SJCRH30 (cell line): ENCODE measurements at places on chromosomes 5 and 9. TPM values are rescaled to one million over a fixed set of nuclear protein-coding genes. Genes with fewer than 3 reads are reported as not detected.

Gene CKMT2
- not detected in 2 replicates for total RNA-seq

Gene LCN1
- not detected in 2 replicates for total RNA-seq

Gene SLC4A9
- not detected in 2 replicates for total RNA-seq

Gene SELENOP
- total RNA-seq = 195 and 221 TPM in 2 replicates

Gene TAS2R1
- not detected in 2 replicates for total RNA-seq

Gene CDX1
- total RNA-seq = not detected in 2 replicates

Gene MED27
- 45.3 and 50.7 TPM in 2 replicates for total RNA-seq

Gene SPINK7
- not detected in 2 replicates for total RNA-seq

Gene GRK6
- total RNA-seq = 45.1 and 48.4 TPM in 2 replicates

Gene UBE2B
- 49.4 and 53.3 TPM in 2 replicates for total RNA-seq

Gene ARSB
- 15.2 and 16.4 TPM in 2 replicates for total RNA-seq

Gene CBY3
- not detected in 2 replicates for total RNA-seq

Gene CCL27
- 0.76 TPM in 1 of 2 replicates, not detected in the other for total RNA-seq

Gene PRXL2C
- total RNA-seq = 12.2 and 12.5 TPM in 2 replicates

Gene VCAN
- 157 TPM in 2 replicates for total RNA-seq

Gene GNAQ
- 25.6 and 28.8 TPM in 2 replicates for total RNA-seq

Gene SPINK5
- 0.91 and 1.3 TPM in 2 replicates for total RNA-seq

Gene MRPL22
- 55.6 and 56.2 TPM in 2 replicates for total RNA-seq

Gene FRMD3
- 17.4 and 17.6 TPM in 2 replicates for total RNA-seq

Gene IL7R
- 0.14 TPM in 1 of 2 replicates, not detected in the other for total RNA-seq

Gene NUTM2G
- total RNA-seq = 0.42 TPM in 1 of 2 replicates, not detected in the other

Gene CLK4
- total RNA-seq = 24.3 and 28.3 TPM in 2 replicates

Gene MPDZ
- total RNA-seq = 34.4 and 39.6 TPM in 2 replicates

Gene MYOZ3
- total RNA-seq = 0.02 TPM in 1 of 2 replicates, not detected in the other

Gene MCTP1
- 1.7 and 1.8 TPM in 2 replicates for total RNA-seq

Gene TRAF1
- 0.25 and 0.26 TPM in 2 replicates for total RNA-seq

Gene PFN3
- total RNA-seq = not detected in 2 replicates

Gene FOXD4L3
- 0.71 and 0.86 TPM in 2 replicates for total RNA-seq

Gene THBS4
- 4.6 and 6.0 TPM in 2 replicates for total RNA-seq

Gene IFNK
- not detected in 2 replicates for total RNA-seq

Gene ZNF483
- total RNA-seq = 16.9 and 19.1 TPM in 2 replicates

Gene FREM1
- total RNA-seq = 10.4 and 12.4 TPM in 2 replicates

Gene TAF11L10
- not detected in 2 replicates for total RNA-seq

Gene LRRC19
- total RNA-seq = not detected in 2 replicates

Gene GABRP
- total RNA-seq = not detected in 2 replicates

Gene EMB
- total RNA-seq = 0.02 TPM in 1 of 2 replicates, not detected in the other

Gene LRRC8A
- 50.8 and 54.2 TPM in 2 replicates for total RNA-seq

Gene SLC6A19
- total RNA-seq = not detected in 2 replicates

Gene RORB
- total RNA-seq = not detected in 2 replicates

Gene LTC4S
- total RNA-seq = not detected in 2 replicates

Gene SLCO6A1
- total RNA-seq = not detected in 2 replicates

Gene CDH9
- 0.10 TPM in 1 of 2 replicates, not detected in the other for total RNA-seq

Gene ACTL7A
- total RNA-seq = not detected in 2 replicates

Gene RNF20
- 48.1 and 51.3 TPM in 2 replicates for total RNA-seq

Gene IRGM
- not detected in 2 replicates for total RNA-seq

Gene CDKN2B
- total RNA-seq = 1.3 TPM in 2 replicates

Gene MACIR
- 17.2 and 19.1 TPM in 2 replicates for total RNA-seq

Gene ARID3C
- 0.13 TPM in 1 of 2 replicates, not detected in the other for total RNA-seq

Gene CCNJL
- 6.5 and 6.8 TPM in 2 replicates for total RNA-seq

Gene CER1
- total RNA-seq = not detected in 2 replicates

Gene DIMT1
- total RNA-seq = 42.0 and 44.3 TPM in 2 replicates

Gene CCNI2
- total RNA-seq = not detected in 2 replicates

Gene TCERG1
- 97.1 and 129 TPM in 2 replicates for total RNA-seq

Gene POLR3G
- total RNA-seq = 12.8 and 14.1 TPM in 2 replicates

Gene FBXW11
- total RNA-seq = 87.4 and 95.1 TPM in 2 replicates

Gene CCDC69
- total RNA-seq = 0.08 and 0.10 TPM in 2 replicates

Gene ARHGEF28
- 5.2 and 5.8 TPM in 2 replicates for total RNA-seq

Gene NUTM2F
- total RNA-seq = not detected in 2 replicates
